ENCODE measurements at places on chromosomes 5 and 9.

- peak; percentile 25 for DNase-seq
Observed at GRCh38 chr9:132114102-132114707, 34.5 kb upstream of the MED27 start.

DNA sequence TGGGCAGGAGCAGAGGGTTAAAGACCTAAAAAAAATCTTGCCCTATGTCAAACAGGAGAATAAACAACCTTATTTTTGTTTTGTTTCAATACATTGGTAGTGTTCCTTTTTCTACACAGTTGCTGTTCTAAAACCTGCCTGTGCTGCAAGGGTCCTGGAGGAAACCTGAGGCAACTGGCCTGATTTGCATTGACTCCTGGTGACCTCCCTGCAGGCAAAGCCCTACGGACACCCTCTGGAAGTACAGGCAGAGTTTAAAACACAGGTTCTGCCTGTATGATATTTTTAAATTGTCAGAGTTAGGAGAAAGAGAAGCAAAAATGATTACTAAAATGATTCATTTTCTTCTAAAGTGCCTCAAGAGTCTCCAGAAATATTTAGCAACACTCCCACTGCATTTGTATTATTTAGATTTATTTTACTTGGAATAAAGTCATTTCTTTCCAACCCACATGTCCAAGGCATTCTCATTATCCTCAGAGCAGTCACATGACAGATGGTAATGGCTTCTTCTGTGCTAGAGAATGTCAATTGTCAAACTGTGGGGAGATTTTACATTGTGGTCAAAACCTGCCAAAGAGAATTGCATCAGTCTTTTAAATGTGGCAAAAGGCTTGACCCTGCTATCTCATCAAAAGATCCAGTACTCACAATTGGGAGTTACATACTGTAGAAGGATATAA is 559.6 kb downstream of the CETN3 start:
- DNase-seq: no peak

- no peak for DNase-seq
Observed at GRCh38 chr9:119961774-119962424, 592.7 kb upstream of the BRINP1 start.

DNA sequence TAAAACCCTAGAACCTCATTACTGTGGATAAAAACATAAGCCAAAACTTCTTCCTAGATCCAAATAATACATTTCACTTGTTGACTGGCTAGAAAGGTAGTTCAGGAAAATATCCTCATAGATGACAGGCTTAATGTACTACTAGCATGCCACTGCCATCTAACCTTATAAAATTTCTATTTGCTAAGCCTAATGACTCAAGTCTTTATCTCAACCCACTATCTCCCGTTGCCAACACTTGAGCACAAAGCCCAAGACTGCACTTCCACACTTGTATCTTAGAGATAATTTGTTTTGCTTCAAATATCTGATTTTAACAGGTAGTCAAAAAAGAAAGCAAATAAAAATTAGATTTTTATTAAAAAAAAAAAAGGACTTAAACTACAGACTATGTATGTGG is 42.7 kb downstream of the FBXL17 start:
- no peak for DNase-seq

- DNase-seq: no peak
Observed at GRCh38 chr5:141821430-141821925, 56.7 kb downstream of the PCDH1 start.

- DNase-seq: no peak
Observed at GRCh38 chr5:33507426-33507825, 66.7 kb downstream of the TARS1 start.

DNA sequence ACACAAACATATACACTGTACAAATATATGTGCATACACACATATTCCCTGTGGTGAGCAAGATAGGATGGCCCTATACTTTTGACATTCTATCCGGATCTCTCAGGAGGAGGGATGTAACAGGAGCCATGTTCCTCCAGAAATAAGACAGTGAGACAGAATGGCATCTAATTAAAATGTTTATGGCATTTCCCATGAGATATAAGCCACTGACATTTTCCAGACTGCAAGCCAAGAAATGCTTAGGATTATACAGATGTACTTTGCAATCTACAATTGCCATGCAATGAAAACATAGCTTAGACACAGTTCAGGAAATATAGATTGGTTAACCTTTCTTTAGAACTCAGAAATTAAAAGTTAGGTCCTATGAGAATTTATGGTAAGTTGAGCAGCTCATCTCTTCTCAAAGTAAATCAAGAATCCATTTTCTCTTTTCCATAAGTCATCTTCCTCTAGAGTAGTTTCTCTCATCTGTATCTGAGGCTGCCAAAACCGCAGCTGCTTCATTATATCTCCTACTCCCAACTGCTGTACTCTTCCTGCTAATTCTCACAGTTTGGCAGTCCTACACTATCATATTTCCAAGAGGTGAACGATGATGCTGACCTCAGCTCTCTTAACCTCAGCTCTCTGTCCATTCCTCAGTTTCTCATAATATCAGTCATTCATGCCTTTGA is 1719.1 kb downstream of the MAT2B start:
- no peak for DNase-seq

DNA sequence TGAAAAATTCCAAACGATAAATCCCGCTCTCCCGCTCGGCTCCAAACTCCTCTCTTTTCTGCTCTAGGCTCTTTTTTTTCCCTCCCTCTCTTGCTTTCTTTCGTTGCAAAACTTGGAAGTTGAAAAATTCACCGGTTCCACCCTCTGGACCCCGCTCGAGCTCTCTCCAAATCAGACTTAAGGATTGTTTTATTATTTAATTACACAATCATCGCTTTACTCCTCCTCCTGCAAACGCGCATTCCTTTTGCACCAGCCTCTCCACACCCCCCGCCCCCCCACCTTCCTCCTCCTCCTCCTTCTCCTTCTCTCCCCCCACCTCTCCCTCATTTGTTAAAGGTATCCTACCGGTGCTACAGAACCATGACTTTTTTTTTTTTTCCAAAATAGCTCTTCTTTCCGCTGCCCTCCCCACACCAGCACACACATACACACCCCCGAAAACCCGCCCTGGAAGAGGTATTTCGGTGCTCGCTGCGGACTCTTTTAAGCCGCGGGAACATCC is 535 bp upstream of the NFIB start:
- DNase-seq: no peak

DNA sequence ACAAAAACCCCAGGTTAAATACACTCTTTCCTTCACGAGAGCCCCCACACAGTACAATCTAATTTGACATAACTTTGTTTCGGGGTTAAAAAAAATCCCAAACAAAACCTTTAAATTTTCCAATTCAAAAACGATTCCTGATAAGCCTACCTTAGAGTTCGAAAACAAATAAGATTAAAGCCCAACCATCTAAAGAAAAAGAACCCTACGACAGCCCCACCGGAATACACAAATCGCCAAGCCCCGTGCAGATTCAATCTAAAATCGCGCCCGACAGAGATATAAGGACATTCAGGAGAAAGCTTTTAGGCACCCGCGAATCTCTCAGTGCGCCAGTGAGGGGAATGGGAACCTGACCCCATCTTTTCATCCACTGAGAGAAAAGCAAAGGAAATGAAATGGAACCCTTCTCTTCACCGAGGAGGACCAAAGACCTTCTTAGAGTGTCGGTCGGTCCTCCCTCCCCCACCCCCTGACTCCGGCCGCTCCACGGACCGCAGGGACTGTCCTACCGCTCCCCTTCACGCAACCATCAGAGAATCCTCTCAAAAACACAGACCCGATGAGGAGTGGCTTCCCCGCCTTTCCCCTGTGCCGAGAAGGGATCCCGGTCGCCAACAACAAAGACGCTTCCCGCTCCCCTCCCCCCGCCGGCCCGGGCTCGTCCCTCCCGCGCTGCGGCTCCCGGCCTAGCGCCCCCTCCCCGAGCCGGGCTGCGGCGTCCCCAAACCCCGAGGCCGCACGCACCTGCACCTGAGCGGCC is 925 bp downstream of the ABHD17B start:
- peak; percentile 10 for DNase-seq

GRCh38 chr5:159359408-159359807 is 29.1 kb upstream of the IL12B start:
- DNase-seq: no peak

DNA sequence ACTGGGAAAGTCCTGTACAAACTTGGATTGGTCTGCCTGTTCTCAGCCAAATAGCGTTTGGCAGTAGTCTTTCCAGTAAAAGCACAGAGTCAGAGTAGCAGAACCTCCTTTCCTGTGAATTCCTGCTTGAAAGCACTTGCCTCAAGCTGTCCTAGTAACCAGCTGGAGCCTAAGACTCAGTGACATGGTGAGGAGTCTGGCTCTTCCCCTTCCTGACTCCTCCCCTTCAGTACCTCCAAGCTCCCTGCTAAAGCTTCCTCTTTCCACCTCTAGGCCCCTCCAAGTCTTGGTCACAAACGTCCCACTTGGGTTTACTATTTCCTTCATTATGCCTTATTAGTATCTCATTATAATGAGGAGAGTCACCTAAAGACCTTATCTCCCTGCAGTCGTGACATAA is 21.4 kb upstream of the FAM81B start:
- DNase-seq: no peak

DNA sequence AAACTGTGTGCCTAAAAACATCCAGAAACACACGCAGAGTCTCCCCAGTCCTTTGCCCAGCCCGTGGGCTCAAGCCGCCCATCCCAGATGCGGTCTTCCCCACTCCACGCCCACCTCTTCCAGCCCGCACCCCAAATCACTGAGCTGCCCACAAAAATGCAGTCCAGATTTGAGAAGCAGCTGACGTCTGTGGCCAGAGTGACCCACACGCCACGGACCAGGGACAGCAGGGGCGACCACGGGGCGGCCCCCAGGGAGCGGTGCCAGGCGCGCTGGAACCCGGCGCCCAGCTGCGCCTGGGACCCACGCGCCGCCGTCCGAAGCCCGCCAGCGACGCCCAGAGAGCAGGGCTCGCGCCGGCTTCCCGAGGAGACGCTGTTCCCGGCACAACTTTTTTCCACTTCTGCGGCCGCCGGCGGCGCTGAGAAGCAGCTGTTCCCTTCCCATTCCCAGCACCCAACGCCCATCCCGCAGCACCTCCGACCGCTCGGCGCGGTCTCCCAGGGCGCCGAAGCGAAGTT is 674 bp downstream of the LHFPL2 start:
- no peak for DNase-seq

- DNase-seq: no peak
Observed at GRCh38 chr5:168300326-168301182, 9.1 kb downstream of the WWC1 start.

DNA sequence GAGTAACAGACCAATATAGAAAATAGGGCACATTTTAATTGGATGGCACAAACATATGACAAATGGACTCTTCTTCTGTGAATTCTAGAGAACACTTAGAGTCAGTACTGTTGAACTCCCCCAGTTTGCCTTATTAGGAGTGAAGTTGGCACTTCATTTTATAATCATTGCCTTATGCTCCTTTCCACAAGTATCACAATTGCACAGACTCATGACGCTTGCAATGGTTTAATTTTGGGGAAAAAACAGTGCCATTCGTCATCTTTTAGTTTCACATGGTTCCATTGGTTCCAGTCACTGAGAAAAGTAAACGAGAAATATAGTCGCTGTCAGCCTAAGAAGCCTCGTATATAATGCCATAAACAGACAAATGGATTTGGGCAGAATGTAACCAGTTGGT is 71.2 kb downstream of the LURAP1L start:
- DNase-seq: no peak

DNA sequence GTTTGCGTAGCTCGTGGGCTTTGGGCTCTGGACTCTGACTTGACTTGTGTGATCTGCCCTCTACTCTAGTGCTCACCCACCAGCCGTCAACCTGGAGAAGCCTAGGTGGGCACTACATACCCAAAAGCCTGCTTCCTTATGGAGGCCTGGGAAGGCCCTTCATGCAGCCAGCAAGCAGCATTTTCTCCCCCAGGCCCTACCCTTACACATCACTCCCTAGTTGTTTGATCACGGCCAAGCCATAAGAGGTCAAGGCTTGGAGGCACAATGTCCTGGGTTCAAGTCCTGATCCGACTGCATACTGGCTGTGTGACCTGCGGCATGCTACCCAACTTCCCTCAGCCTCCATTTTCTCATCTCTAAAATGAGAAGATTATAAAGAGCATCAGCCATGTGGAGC is 151.3 kb upstream of the EGFLAM start:
- no peak for DNase-seq
